B cell (primary cell): ENCODE measurements at places on chromosomes 6 and 20. TPM values are rescaled to one million over a fixed set of nuclear protein-coding genes. Genes with fewer than 3 reads are reported as not detected.

TRMT11 gene
- 29.3 and 30.4 TPM in 2 replicates for total RNA-seq

SEMG1 gene
- total RNA-seq: not detected in 2 replicates

VIP gene
- total RNA-seq: not detected in 2 replicates

KHDRBS2 gene
- total RNA-seq: 9.4 and 10.6 TPM in 2 replicates

GRCh38 chr20:48411919-48412522 lies 415.8 kb downstream of the PREX1 start:
- peaks cover 2% of the 10 kb centered on the region for H3K27me3 ChIP-seq
- no peak overlapping the region for H3K27ac ChIP-seq
- no peaks in the 10 kb centered on the region for H3K4me1 ChIP-seq
- H3K4me3 ChIP-seq: no peak overlapping the region
- DNase-seq: no peak
- no peaks in the 10 kb centered on the region for H3K36me3 ChIP-seq

DNA sequence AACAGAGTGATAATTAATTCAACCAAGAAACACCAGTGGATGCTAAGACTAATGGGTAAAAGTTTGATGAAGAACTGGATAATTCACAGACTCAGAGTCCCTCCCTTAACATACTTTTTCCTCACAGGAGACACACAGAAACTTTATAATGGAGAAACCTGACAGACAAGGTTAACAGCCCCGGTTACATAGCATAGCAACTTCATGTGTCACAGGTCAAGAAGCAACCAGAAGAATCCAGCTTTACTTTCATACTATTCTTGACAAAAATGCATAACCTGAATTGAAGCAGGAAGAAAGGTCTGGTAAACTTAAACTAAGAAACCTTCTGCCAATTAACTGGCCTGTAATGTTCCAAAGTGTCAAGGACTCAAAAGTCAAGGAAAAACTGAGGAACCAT lies 375.9 kb downstream of the RNF144B start:
- H3K4me1 ChIP-seq: no peaks in the 10 kb centered on the region
- no peak for DNase-seq
- no peaks in the 10 kb centered on the region for H3K36me3 ChIP-seq
- H3K27ac ChIP-seq: no peak overlapping the region
- no peak overlapping the region for H3K4me3 ChIP-seq
- H3K27me3 ChIP-seq: no peaks in the 10 kb centered on the region

GRCh38 chr6:112503091-112503596 lies 156.0 kb downstream of the RFPL4B start:
- DNase-seq: no peak
- H3K27me3 ChIP-seq: no peaks in the 10 kb centered on the region
- H3K4me1 ChIP-seq: no peaks in the 10 kb centered on the region

DNA sequence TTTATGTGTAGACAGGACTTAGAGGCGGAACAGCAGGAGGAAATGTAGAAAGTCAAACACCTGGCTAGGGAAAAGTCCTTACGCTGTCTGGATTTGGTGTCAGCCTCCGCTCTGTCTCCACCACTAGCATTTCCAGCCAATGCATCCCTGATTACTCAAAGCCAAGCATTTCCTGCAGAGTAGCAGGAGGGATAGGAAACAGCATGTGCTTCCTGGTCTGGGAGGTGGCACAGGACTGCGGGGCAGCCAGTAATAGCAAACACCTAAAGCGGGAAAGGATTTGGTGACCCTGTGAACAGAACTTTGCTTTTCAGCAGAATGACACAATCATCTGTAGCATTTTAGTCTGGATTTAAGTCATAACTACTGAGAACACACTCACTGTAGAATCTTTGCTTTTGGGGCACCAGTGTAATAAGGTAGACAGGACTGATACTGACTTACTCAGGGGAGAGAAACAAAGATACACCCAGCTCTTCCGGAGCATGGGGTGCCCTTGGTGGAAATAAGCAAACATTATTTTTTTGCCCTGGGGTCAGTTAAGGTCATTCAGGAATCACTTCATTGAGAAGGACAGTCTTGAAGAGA lies 133.3 kb upstream of the AHI1 start:
- no peak overlapping the region for H3K27ac ChIP-seq
- H3K4me1 ChIP-seq: no peaks in the 10 kb centered on the region
- no peak for DNase-seq
- no peaks in the 10 kb centered on the region for H3K36me3 ChIP-seq
- no peak overlapping the region for H3K4me3 ChIP-seq

- no peaks in the 10 kb centered on the region for H3K27me3 ChIP-seq
- H3K36me3 ChIP-seq: peaks cover 7% of the 10 kb centered on the region
- H3K4me3 ChIP-seq: no peak overlapping the region
- no peak for DNase-seq
- H3K27ac ChIP-seq: no peak overlapping the region
- H3K4me1 ChIP-seq: peaks cover 4% of the 10 kb centered on the region
These were observed 89.7 kb downstream of the INSM1 start for GRCh38 chr20:20457392-20458126.

DNA sequence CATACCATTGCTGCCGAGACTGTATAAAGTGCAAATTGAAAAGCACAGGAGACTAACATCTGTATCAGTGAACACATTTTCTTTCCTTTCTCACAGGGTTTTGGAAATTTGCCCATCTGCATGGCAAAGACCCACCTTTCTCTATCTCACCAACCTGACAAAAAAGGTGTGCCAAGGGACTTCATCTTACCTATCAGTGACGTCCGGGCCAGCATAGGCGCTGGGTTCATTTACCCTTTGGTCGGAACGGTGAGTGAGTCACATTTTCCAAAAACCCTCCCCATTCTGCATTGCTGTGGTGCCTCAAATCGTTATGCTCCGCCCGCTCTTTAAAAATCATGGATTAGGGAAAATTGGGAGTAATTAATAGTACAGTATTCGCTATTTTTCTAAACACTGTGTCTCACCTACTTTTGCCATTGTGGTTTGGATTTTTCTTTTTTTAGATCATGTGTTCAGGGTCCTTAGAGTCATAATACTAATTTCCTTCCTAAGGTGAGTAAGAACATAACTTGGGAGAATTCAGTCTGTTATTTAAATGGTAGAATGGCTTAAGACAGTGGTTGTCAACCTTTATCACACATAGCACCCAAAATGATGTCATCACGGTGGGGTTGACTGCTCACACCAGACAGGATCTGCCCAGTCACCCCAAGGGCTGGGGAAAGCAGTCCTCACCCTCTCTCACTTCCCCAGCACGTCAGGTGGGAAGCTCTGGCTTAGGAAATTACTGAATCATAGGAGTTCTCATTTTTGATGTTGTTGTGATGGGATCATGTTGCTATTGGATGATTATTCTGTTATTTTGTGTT lies 171.6 kb downstream of the MTHFD1L start:
- no peak overlapping the region for H3K4me3 ChIP-seq
- H3K4me1 ChIP-seq: no peaks in the 10 kb centered on the region
- no peaks in the 10 kb centered on the region for H3K27me3 ChIP-seq
- no peak for DNase-seq
- H3K36me3 ChIP-seq: peaks cover 6% of the 10 kb centered on the region

DNA sequence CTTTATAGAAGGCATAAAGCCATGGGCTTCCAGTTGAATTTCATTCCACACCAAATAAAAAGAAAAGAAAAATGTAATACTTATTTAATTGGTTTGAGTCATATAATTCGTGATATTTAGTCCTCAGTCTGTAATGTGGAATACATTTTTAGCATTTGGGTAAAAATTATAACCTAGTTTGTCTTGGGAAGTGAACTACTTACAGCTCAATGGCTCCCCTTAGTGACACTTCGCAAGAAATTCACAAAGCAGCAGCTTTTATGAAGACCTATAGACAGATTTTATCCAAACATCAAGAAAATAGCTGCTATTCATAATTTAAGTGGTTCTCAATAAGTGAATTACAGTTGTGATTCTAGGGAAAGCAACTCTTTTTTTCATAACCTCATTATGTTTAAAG lies 72.1 kb downstream of the RSPO3 start:
- no peak for DNase-seq
- H3K4me1 ChIP-seq: no peaks in the 10 kb centered on the region
- no peak overlapping the region for H3K4me3 ChIP-seq
- H3K27me3 ChIP-seq: no peaks in the 10 kb centered on the region
- H3K36me3 ChIP-seq: no peaks in the 10 kb centered on the region

DNA sequence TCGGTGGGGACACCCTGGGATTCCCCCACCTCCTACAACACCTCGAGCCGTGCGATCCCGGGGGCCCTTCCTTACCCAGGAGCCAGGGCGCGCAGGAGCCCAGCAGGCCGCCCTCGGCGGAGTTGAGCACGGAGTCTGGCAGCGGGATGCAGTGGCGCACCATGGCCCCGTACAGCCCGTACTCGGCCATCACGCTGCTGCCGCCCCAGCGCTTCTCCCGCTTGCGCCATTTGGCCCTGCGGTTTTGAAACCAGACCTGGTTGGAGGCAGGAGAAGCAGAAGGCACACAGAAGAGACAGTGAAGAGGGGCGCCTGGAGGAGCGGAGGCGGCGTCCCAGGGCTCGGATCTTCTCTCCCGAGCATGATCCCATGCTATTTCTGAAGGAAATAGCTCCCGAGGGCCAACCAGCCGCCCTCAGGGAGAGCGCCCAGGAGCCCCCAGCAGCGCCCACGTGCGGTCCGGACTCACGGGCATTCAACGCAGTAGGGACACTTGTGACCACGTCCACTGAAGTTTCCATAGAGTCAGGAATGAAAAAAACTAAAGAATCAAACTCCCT lies 4.3 kb downstream of the VSX1 start:
- no peak overlapping the region for H3K27ac ChIP-seq
- no peak overlapping the region for H3K4me3 ChIP-seq
- peaks cover 5% of the 10 kb centered on the region for H3K4me1 ChIP-seq
- H3K27me3 ChIP-seq: no peaks in the 10 kb centered on the region
